ENCODE measurements at places on chromosomes 16 and 17. TPM values are rescaled to one million over a fixed set of nuclear protein-coding genes. Genes with fewer than 3 reads are reported as not detected.

Gene CES1
- 4.8 TPM for total RNA-seq

GRCh38 chr17:64773386-64773835 lies 111.3 kb upstream of the SMURF2 start:
- no peak for DNase-seq

Gene CD300LF
- not detected for total RNA-seq

Gene PLXDC1
- 0.10 TPM for total RNA-seq

DNA sequence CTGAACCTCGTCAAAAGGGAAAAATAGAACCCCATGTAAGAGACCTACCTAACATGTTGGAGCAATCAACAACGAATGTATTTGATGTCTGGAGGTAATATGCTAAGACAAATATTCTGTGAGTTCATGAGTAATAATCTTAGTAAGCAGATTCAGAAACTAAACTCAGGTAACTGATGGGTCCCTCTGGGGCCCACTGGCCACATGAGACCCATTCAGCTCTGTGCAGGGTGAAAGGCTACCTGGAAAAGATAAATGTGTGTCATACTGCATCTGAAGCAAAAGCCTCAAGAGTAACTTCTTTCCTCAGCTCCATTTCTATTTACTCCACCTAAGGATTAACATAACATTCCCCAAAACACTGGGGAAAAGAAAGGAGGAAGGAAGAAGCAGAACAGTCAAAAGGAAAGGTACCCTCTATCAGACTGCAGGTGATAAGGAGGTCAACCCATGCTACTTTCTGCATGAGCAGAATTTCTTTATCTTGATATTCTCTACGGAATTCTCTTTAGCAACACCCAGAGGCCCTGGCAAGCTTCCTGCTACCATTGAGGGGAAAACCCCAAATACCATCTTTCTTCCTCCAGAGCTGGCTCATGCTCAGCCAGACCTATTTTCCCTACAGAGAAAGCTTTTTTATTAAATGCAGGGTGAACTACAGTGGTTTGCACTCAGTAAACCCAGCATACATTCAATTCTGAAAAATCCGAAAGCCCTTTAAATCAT lies 37.7 kb upstream of the ABCA6 start:
- no peak for DNase-seq

Gene HID1
- total RNA-seq = 8.2 TPM

- DNase-seq = no peak
These were observed 66.3 kb downstream of the WIPI1 start for GRCh38 chr17:68390888-68391545.

GRCh38 chr16:69889295-69889964 lies 61.7 kb upstream of the CLEC18A start:
- DNase-seq = no peak

Gene DNAH9
- not detected for total RNA-seq

Gene NLRC5
- 9.8 TPM for total RNA-seq

GRCh38 chr17:6352016-6352415 lies 82.9 kb downstream of the AIPL1 start:
- DNase-seq = no peak

DNA sequence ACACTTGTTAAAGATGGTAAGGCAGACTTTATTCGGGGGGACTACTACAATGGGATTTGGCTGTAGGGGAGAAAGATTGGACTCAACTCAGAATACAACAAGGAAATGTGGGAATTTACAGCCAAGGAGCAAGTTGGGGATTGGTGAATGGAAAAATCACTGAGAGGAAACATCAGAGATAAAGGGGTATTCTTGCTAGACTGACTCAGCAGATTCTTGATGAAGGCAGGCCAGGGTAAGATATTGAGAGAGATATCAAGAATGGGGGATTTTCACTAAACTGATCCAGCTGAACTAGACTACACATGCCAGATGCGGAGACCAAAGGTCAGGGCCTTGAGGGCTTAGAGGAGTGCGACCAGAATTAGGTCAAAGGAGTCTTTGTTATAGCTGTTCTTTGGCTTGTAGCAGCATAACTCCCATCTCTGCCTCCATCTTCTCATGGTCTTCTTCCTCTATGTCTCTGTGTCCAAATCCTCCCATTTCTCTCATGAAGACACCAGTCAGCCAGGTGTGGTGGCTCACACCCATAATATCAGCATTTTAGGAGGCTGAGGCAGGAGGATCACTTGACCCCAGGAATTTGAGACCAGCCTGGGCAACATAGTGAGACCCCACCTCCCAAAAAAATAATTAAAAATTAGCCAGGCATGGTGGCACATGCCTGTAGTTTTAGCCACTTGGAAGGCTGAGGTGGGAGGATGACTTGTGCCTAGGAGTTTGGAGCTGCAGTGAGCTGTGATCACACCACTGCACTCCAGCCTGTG lies 17.3 kb downstream of the CHD9NB start:
- DNase-seq = no peak

Gene SLC7A6
- 22.1 TPM for total RNA-seq

DNA sequence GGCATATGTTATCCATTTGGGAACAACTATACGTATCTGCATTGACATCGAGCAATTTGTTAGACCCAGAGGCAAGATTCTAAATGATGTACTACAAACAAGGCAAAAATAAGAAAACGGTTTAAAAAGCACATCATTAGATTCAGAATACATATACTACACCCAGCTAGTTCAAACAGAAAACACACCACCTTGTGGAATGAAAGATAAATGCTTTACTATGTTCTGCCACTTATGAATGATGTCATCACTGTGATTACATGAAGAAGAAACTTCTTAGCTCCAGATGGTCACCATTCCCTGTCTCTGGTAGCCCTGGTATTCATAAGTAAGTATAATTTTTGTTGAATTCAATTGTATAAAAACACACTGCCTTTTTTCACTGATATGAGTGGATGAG lies 7.8 kb downstream of the NACA2 start:
- peak; percentile 51 for DNase-seq

DNA sequence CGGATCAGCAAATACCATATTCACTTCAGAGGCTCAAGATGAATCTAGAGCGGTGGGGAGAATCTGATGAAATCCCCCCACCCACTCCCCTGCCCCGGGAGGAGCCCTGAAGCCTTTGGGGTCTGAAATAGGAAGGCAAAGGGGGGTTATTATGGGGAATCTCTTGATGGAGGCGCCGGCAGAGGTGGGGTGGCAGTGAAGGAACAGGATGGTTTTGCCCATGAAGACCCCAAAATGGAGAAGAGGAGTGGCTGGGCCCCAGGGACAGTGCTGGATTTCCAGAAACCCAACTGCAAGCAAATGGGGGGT lies 637 bp downstream of the WNT3 start:
- DNase-seq = no peak

- DNase-seq = no peak
These were observed 277.7 kb upstream of the N4BP1 start for GRCh38 chr16:48887646-48888210.

DNA sequence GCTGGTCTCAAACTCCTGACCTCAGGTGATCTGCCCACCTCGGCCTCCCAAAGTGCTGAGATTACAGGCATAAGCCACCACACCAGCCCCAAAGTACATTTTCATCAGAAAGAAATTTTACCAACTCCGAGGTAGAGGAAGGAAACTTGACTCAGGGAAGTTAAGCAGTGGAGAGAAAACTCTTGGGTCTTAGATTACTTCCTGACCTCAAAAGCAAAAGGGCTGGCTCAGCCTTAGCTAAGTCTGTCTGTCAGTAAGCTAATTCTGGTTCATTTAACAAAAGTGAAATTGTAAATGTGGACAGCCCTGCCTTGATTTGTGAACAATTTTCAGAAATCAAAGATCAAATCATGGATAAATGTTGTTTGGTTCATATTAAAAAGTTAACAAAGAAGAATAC lies 30.6 kb downstream of the MAP2K6 start:
- DNase-seq = no peak

Gene USP43
- 7.7 TPM for total RNA-seq

DNA sequence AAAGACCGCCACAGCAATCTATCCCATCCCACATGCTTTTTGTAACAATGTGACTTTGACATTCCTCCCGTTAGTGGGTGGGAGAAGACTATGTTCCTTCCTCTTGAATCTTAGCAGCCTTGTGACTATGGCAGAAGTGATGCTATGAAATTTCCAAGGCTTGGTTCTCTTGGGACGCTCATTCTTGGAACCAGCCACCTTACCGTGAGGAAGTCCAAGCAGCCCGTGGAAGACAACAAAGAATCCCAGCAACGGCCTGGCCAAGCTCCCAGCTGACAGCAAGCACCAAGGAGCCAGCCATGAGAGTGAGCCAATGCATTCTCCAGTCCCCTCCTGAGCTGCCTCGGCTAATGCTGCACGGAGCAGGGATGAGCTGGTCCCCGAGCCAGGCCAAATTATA lies 62.3 kb downstream of the VPS53 start:
- DNase-seq = no peak

DNA sequence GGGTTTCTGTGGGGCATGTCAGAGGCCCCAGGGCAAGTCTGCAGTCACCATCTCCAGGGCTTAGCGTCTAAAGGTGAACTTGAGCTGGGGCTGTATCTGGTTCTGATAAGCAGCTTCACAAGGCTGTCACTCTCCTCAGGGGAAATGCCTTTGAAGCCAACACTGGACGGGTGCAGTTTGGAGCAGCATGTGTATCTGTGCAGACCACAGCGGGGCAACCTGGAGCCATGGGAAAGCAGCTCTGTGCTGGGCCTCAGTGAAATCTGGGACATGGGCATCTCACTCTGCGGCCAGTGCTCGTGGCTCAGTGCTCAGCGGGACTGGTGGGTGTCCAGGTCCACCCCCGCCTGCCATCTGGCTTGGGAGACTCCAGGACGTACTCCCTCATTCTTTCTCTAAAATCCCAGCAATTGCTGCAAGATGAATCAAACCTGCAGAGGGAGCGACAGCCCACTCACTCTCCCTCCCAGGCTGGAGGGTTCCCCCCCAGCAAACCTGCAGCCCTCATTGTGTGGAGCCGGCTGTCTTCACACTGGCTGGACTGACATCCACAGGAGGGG lies 63.5 kb downstream of the PRMT7 start:
- DNase-seq = no peak

DNA sequence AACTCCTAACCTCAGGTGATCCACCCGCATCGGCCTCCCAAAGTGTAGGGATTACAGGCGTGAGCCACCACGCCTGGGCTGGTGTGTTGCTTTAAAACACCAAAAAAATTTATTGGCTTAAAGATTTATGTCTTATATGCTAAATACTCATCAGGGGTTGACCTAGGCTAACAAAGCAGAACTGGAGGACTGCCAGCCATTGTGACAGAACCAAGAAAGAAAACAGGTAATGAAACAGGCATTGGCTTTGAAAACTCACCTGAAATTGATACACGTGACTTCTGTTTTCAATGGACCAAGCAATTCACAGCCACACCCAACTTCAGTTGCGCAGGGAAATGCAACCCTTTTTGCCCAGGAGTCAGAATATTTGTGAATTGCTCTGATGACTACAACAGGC lies 4.9 kb upstream of the PHAF1 start:
- DNase-seq = no peak

Gene ERN2
- total RNA-seq = not detected

GRCh38 chr16:83533193-83533592 lies 274.6 kb upstream of the HSBP1 start:
- peak; percentile 33 for DNase-seq
